ENCODE measurements at places on chromosomes 5 and 9. TPM values are rescaled to one million over a fixed set of nuclear protein-coding genes. Genes with fewer than 3 reads are reported as not detected.

The ADGRV1 gene
- total RNA-seq, result 0.49 TPM

The SLC36A3 gene
- not detected for total RNA-seq

The PAM gene
- 131 TPM for total RNA-seq

DNA sequence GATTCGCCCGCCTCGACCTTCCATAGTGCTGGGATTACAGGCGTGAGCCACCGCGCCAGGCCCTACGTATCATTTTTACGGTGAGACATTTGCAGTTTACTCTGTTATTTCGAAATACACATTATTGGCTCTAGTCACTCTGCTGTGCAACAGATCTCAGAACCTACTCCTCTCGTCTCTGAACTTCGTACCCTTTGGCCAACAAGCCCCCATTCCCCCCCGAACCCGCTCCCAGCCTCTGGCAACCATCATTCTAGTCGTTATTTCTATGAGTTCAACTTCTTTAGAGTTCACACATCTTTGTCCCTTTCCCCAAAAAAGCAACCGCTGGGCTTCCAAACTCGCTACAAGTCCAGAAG lies 735 bp downstream of the PTGR1 start:
- H3K4me1 ChIP-seq, result no peaks in the 10 kb centered on the region
- DNase-seq, result no peak
- peaks cover 11% of the 10 kb centered on the region for H3K36me3 ChIP-seq
- no peaks in the 10 kb centered on the region for H3K27me3 ChIP-seq

- H3K4me3 ChIP-seq, result no peak overlapping the region
- DNase-seq, result no peak
- no peaks in the 10 kb centered on the region for H3K27me3 ChIP-seq
- no peaks in the 10 kb centered on the region for H3K36me3 ChIP-seq
- no peaks in the 10 kb centered on the region for H3K4me1 ChIP-seq
Measured at GRCh38 chr5:150058480-150059126, 27.8 kb downstream of the CSF1R start.

DNA sequence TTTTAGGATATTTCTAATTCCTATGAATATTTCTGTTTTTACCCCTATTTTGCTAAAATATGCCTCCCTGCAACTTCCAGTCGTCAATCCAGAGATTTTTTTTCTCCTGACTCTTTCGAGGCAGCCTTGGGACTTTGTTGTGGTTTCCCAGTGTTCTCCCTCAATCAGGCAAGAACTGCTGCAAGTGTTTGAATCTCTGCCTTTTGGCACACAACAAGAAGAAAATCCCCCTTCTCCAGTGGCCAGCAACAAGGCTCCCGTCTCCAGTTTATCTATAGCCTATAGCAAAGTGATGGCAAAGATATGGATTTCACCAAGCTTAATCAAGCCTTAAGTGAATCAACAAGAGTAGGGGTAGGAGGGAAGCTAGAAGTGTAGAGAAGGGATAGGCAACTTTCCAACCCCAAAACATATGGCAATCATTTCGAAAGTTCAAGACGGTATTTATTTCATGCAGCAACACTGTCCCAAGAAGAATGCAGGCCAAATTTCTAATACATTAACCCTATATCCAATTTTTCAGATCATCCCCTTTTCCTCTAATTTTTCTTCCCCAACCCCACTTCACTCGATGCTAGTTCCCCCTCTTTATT lies 37.7 kb upstream of the PAPPA start:
- no peak overlapping the region for H3K4me3 ChIP-seq
- no peak for DNase-seq
- no peaks in the 10 kb centered on the region for H3K27me3 ChIP-seq
- no peaks in the 10 kb centered on the region for H3K36me3 ChIP-seq

GRCh38 chr5:164746723-164747122 lies 1241.3 kb downstream of the MAT2B start:
- no peaks in the 10 kb centered on the region for H3K4me1 ChIP-seq
- no peak for DNase-seq
- H3K36me3 ChIP-seq, result no peaks in the 10 kb centered on the region
- H3K4me3 ChIP-seq, result no peak overlapping the region
- H3K27ac ChIP-seq, result no peak overlapping the region

DNA sequence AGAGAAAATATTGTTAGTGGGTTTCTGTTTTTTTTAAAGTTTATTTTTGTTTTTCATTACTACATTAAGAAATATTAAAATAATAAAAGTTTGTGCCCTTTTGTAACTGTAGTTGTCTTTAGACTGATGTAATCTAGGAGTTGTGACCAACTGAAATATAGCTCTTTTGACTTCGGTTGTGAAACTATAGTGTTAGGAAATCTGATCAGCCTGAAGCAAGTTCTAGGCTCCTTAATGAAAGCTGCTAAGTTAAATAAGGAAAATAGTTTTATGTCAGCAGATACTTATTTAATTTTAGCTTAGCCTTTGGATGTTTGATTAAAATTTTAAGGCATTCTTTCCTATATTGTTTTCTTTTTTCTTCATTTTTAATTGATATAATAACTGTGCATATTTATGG lies 14.2 kb downstream of the AP3S1 start:
- peaks cover 10% of the 10 kb centered on the region for H3K4me1 ChIP-seq
- no peak for DNase-seq
- H3K4me3 ChIP-seq, result no peak overlapping the region
- H3K27ac ChIP-seq, result no peak overlapping the region
- no peaks in the 10 kb centered on the region for H3K36me3 ChIP-seq
- no peaks in the 10 kb centered on the region for H3K27me3 ChIP-seq

- no peaks in the 10 kb centered on the region for H3K27me3 ChIP-seq
- no peaks in the 10 kb centered on the region for H3K36me3 ChIP-seq
- no peak overlapping the region for H3K27ac ChIP-seq
- no peak overlapping the region for H3K4me3 ChIP-seq
Measured at GRCh38 chr5:51997500-51997899, 614.3 kb downstream of the ISL1 start.

DNA sequence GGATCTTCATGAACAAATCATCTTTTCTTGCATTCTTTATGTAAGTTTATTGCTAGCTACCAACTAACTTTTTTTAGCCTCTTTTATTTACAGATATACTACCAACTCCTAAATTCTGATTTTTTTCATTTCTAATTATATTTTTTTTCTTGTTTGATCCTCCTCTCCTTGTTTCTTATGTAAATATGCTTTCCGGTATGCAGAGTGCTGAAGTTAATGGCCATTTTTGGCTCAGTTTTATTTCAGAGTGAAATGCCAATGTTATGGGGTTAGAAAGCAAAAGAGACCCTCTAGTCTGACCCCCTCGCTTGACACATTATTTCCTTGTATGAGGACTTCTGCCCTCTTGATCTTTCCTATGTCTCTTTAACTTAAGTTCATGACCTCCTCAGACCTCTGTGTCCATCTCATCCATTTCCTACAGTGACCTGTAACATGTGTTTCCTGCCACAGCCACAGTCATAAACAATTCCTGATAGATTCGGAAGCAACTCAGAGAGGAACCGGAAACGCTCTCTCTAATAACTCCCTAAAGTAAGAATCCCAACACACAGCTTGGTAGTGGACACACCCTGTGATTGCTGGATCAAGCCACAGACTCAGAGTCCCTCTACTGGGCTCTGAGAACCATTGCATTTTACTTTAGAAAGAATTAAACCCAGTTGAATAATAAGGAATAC lies 42.9 kb upstream of the AFAP1L1 start:
- DNase-seq, result peak; percentile 38
- no peaks in the 10 kb centered on the region for H3K4me1 ChIP-seq
- H3K4me3 ChIP-seq, result no peak overlapping the region
- no peaks in the 10 kb centered on the region for H3K27me3 ChIP-seq
- H3K36me3 ChIP-seq, result no peaks in the 10 kb centered on the region
- H3K27ac ChIP-seq, result no peak overlapping the region

- no peak for DNase-seq
- H3K36me3 ChIP-seq, result no peaks in the 10 kb centered on the region
- H3K4me1 ChIP-seq, result no peaks in the 10 kb centered on the region
- no peak overlapping the region for H3K27ac ChIP-seq
- no peak overlapping the region for H3K4me3 ChIP-seq
Measured at GRCh38 chr5:10904862-10905432, 143.9 kb upstream of the DAP start.

GRCh38 chr9:1978941-1979340 lies 36.2 kb upstream of the SMARCA2 start:
- no peak overlapping the region for H3K27ac ChIP-seq
- no peaks in the 10 kb centered on the region for H3K36me3 ChIP-seq
- no peaks in the 10 kb centered on the region for H3K4me1 ChIP-seq

DNA sequence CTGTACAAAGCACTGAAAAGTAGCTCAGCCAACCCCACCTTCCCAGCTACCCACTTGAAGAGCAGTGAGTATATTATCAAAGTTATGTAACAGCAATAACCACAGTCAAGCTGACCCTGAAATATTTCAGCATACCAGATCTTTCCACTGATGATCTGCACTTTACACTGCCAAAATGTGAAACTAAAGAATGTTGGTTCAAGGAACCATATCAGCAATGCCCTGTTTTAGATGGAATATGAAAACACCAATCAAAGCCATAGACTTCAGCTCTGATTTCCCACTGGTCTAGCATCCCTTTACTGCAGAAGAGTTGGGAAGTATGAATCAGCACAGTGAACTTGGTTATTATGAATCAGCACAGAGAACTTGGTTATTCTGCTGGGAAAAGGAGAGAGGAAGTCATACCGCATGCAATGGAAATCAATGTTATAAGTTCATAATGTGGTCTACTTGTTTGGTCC lies 20.0 kb downstream of the CEMIP2 start:
- no peak for DNase-seq
- no peaks in the 10 kb centered on the region for H3K36me3 ChIP-seq
- H3K27me3 ChIP-seq, result no peaks in the 10 kb centered on the region
- no peak overlapping the region for H3K4me3 ChIP-seq
- H3K27ac ChIP-seq, result no peak overlapping the region

DNA sequence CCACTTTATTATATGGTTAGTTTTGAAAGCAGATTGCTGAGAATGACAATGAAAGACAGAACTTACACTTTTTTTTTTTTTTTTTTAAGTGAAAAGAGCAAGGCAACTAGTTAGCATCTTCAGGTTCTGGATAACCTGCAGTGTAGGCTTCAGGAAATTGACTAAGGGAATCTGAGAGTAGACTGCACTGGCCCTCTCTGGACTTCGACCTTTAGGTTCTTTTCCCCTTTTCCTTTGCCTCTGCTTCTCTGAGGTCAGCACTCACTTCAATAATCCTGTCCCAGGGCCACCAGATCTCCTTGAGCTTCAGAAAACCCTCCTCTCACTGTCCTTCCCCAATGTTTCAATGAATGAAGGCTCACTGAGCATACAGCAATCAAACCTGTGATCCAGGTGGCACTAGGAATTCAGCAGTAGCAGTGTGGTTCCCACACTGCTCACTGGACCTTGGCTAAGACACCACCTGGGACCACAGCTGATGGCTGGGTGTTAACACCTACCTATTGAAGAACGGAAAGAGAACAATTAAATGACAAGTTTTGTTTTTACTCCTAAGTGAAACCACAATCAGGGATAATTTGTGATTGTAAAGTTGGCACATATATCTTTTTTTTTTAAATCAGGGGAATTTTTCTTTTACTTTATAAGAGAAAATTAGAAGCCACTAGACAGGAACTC lies 85.8 kb upstream of the IL6ST start:
- no peaks in the 10 kb centered on the region for H3K36me3 ChIP-seq
- no peaks in the 10 kb centered on the region for H3K27me3 ChIP-seq
- H3K4me1 ChIP-seq, result no peaks in the 10 kb centered on the region
- no peak for DNase-seq

- H3K4me1 ChIP-seq, result no peaks in the 10 kb centered on the region
- no peak for DNase-seq
- peaks cover 3% of the 10 kb centered on the region for H3K27me3 ChIP-seq
Measured at GRCh38 chr5:135487037-135487395, 34.9 kb upstream of the TIFAB start.

DNA sequence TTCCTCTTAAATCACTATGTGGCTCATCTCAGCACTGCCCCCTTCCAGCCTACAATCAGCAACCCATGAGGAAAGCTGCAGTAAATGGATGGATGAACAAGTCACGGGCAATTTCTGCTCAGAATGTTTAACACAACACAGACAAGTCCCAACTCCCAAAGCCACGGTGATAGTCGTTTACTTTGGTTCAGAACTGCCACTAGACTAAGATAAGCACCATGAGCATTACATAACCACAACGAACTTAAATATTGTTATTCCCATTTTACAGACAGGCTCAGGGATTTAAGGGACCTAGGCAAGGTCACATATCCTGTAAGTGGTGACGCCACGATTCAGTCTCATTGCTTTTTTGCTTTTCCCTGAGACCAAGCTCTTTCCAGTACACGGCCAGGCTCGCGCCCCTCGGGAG lies 2.0 kb upstream of the SMIM27 start:
- peaks cover 16% of the 10 kb centered on the region for H3K4me1 ChIP-seq
- peak overlapping the region; percentile 77 for H3K27ac ChIP-seq
- H3K27me3 ChIP-seq, result no peaks in the 10 kb centered on the region
- no peaks in the 10 kb centered on the region for H3K36me3 ChIP-seq
- peak overlapping the region; percentile 78 for H3K4me3 ChIP-seq
- DNase-seq, result no peak

- DNase-seq, result no peak
- H3K4me3 ChIP-seq, result no peak overlapping the region
- H3K36me3 ChIP-seq, result no peaks in the 10 kb centered on the region
- H3K27ac ChIP-seq, result no peak overlapping the region
Measured at GRCh38 chr9:116817762-116818161, 130.7 kb downstream of the TRIM32 start.

DNA sequence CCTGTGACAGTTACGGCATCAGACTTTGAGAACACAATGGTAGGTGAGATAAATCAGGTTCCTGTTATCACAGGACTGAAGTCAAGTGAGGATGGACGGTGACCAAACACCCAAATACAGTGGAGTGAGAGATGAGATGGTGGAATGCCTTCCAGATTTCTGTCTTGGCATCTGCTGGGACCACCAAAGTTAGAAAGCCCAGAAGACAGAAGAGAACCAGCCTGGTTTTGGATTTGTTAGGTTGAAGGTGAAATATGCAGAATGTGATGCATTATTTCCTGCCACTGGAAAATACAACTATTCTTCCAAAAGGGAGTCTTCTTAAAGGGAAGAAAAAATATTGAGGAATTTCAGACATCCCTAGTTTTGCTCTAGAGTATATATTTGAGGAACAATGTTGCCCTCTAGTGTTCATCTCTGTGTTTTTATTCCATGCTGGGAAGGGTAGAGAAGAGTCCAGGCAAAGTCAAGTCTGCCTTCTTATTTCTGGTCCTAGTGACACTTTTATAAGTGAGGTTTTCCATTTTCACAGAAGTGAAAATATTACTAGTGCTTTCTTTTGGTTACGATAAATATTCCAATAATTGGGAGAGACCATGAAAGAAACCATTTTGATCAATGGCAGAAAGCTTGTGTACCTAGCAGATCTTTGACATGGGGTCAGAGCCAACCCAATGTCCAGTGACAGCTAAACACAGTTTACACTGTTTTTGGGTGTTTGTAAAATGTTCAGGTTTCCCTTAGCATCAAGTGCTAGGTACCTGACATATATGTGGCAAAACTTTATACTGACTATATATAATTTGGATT lies 142.3 kb upstream of the ANKH start:
- peaks cover 6% of the 10 kb centered on the region for H3K4me1 ChIP-seq
- H3K27me3 ChIP-seq, result no peaks in the 10 kb centered on the region
- peak; percentile 75 for DNase-seq
- H3K36me3 ChIP-seq, result no peaks in the 10 kb centered on the region
- H3K27ac ChIP-seq, result 0 out of 2 replicates have a peak overlapping the region, but pooled peaks have one; percentile 9

Measured in Panc1 (cell line).